DND-41 (cell line): ENCODE measurements at places on chromosomes 2 and 18.

- DNase-seq: no peak
Observed at GRCh38 chr2:96136129-96136720, 2.1 kb downstream of the ASTL start.

- no peak for DNase-seq
Observed at GRCh38 chr2:160816916-160817499, 323.4 kb upstream of the RBMS1 start.

- DNase-seq: no peak
Observed at GRCh38 chr2:611519-611918, 65.7 kb downstream of the TMEM18 start.

DNA sequence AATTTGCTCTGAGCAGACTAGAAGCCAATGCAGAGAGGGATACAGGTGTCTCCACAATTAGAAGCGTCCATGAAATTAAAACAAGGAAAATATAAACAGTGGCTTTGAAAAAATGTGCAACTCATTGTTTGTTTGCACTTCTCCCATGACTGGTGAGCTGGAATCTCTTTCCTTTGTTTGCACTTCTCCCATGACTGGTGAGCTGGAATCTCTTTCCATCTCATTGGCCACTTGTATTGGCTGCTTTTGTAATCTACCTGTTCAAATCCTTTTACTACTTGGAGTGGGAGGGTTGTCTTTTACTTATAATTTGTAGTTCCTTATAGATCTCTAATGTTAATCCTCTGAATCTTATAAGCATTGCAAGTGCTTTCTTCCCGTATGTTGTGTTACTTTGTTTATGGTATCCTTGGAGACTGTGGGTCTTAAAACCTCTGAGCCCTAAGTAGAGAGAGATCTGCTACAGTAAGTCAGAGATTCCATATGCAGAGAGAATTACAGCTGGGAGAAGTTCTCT lies 94.1 kb downstream of the RTN4 start:
- no peak for DNase-seq

GRCh38 chr18:75418293-75419005 lies 9.1 kb downstream of the SMIM21 start:
- no peak for DNase-seq

GRCh38 chr2:75208738-75209137 lies 9.4 kb upstream of the TACR1 start:
- no peak for DNase-seq

GRCh38 chr2:49972699-49973098 lies 818.4 kb upstream of the FSHR start:
- DNase-seq: no peak

DNA sequence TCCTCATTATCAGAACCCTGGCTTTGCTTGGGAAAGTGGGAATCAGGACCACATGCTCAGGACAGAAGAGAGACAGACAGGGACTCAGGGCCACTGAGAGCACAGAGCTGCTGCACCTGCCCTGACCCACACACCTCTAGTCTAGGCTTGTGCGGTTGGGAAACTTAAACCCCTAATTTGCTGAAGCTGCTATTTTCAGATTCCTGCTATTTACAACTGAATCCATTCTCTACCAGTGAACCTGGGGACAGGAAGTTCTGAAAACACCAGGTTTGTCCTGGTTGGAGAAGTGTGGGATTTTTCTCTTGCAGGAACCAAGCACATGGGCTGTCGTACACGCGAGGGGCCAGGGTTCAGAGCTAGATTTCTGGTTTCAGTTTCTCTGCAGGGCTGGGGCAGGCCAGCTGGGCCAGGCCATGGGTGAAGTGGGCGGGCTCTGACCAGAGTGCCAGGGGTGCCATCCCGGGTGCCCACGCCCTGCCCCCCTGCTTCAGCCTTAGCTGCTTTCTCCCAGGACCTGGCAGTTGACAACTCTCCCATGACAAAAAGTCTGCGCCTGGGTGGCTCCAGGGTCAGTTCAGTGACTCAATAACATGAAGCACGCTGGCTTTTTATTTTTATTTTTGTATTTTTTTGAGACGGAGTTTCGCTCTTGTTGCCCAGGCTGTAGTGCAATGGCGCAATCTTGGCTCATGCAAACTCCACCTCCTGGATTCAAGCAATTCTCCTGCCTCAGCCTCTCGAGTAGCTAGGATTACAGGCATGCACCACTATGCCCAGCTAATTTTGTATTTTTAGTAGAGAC lies 51.3 kb upstream of the SLC1A4 start:
- DNase-seq: no peak

DNA sequence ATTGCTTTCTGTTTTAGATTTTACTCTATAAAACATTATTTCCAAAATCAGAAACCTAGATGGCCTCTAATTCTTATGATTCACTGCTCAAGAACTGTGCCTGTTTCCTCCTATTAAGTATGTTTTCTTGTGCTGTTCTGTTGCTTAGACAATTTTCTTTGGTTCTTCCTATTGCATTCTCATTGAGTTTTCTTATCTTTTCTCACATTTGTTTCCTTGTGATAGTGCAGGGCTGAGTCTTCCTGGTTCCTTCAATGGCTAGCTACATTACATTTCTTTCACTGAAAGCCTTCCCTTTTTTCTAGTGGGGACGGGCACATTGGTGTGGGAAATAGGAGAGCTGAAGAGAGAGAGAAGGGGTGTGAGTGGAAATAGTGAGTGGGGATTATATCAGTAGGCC lies 183.4 kb downstream of the CALCRL start:
- no peak for DNase-seq

DNA sequence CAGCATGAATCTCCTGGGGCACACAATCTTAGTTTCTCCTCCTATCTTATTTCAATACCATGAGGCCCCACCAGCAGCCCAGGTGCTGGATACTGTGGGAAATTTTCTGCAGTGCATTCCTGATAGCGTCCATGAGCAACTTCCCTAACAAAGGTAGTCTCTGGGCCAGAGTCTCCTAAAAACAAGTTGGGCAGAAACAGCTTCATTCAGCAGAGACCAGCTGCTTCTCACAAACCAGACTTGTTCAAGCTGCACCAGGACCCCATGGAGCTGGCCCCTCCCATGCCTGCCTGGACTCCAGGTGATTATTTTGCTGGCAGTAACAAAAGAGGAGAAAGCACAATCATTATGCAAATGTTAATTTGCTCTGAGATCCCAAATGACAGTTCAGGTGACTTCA lies 31.4 kb downstream of the MYO5B start:
- no peak for DNase-seq

DNA sequence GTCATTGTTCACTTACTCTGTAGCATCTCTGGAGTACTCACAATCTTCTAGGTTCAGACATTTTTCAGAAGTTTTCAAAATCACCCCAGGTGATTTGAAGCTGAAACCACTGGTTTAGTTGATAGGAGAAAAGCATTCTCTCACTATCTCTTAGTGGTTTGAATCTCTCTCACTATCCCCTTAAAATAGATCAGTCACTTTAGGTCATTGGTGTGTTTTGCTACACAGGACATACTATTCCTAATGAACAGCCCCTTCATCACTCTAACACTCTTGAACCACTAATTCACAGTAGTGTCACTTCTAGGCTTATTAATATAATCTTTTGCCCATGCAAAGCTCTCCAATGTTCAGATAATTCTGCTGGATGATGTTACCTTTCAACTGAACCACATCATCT lies 34.5 kb downstream of the LYPD6 start:
- no peak for DNase-seq

DNA sequence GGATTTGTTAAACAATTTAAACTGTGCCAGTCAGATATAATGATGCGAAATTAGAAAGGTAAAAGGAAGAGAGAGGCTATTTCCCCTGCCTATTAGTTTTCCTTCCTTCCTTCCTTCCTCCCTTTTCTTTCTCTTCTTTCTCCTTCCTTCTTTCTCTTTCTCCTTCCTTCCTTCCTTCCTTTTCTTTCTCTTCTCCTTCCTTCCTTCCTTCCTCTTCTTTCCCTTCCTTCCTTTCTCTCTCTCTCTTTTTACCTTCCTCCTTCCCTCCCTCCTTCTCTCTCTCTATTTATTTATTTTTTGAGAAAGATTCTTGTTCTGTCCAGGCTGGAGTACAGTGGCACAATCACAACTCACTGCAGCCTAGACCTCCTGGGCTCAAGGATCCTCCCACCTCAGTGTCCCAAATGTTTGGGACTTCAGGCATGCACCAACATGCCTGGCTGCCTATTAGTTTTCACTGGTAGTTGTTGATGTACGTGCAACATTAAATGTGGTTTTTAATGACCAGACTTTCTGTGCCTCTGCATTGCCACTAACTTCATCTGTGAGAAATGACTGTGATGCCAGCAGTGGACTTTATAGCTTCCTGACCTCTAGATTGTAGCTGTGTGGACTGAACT lies 48.7 kb upstream of the NFE2L2 start:
- DNase-seq: no peak

- DNase-seq: no peak
Observed at GRCh38 chr18:74512321-74513053, 16.3 kb downstream of the CNDP2 start.

GRCh38 chr2:73089270-73090030 lies 17.9 kb upstream of the SFXN5 start:
- DNase-seq: no peak

GRCh38 chr18:11175266-11175979 lies 26.1 kb upstream of the PIEZO2 start:
- no peak for DNase-seq

DNA sequence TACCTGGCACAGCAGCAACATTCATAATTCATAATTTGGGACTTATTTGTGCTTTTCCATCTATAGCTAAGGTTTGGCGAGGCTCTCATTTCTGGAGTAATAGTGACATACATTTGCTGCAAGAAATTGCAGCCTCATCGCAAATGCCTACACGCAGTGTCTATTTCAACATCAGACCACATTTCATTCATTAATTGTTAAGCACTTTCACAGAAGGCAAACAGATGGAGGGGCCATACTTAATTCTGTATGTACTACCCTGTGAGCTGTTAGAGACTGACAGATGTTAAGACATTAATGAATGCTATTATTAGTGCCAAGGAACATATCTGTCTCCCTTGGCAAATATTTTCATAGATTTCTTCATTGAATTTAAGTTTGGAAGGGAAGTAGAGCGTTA lies 125.7 kb downstream of the UXS1 start:
- DNase-seq: no peak

DNA sequence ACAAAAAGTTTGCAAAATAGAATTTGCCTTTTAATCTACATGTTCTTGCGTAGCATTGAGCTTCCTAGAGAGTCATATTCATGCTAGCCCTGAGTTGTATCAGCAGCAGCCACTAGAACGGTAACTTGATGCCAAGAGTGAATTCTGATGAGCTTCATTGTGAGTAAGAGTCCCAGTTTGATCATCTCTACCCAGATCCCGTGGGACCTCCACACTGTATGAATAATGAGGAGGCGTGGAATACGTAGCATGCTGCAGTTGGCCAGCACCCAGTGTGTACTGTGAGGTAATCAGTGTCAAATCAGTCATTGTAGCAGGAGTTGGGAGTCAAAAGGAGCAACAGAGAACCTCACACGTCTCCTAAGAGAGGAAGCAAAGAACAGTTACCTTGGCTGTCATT lies 197.9 kb downstream of the NEDD4L start:
- no peak for DNase-seq

- DNase-seq: no peak
Observed at GRCh38 chr2:127176371-127177311, 43.5 kb downstream of the CYP27C1 start.

- DNase-seq: peak; percentile 15
Observed at GRCh38 chr2:109143214-109144187, 14.5 kb downstream of the SH3RF3 start.

DNA sequence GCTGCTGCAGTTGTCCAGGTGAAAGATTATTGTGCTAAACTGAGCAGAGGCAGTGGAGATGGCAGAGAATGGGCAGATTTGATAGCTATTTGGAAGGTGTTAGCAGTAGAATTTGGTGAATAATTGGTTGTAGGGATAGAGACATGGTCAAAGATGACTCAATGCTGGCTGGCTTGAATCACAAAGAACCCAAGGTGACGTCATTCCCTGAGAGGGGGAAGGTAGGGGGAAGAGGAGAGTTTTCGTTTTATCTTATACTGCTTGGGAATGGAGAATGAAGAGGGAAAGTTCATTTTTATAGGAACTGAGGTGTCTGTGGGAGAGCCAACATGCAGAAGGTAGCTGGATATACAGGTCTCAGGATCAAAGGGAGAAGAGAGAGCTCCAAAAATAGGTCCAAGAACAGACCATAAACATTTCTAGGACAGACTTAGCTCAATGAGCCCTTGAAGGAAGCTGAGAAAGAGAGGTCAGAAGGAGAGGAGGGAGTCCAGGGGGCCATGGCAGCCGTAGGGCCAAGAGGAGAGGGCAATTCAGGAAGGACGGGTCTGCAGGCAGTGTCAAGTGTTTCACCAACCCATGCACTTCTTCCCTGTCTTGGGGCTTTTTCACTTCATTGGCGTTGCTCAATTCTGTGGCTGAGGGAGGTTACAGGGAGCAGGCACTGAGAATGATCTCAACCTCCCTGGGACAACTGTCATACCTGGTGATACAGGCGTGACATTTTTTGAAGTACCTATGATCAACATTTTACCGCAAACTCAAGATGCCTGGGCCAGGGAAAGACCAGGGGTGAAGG lies 281.3 kb downstream of the TDRD15 start:
- DNase-seq: no peak
